ENCODE measurements at places on chromosomes 4 and X. TPM values are rescaled to one million over a fixed set of nuclear protein-coding genes. Genes with fewer than 3 reads are reported as not detected.
A peak's percentile ranks its signal among the peaks of the same experiment; 100 is the strongest.

GRCh38 chrX:7220121-7220520 is 72.2 kb upstream of the PUDP start:
- H3K36me3 ChIP-seq: no peaks in the 10 kb centered on the region
- no peak overlapping the region for H3K27ac ChIP-seq
- no peak for DNase-seq
- H3K4me1 ChIP-seq: no peaks in the 10 kb centered on the region
- no peak overlapping the region for H3K4me3 ChIP-seq

PHKA2 gene
- 18.9 TPM for total RNA-seq

- no peaks in the 10 kb centered on the region for H3K36me3 ChIP-seq
- H3K27ac ChIP-seq: no peak overlapping the region
- H3K27me3 ChIP-seq: no peaks in the 10 kb centered on the region
Observed at GRCh38 chr4:36128689-36129088, 115.6 kb downstream of the ARAP2 start.

DNA sequence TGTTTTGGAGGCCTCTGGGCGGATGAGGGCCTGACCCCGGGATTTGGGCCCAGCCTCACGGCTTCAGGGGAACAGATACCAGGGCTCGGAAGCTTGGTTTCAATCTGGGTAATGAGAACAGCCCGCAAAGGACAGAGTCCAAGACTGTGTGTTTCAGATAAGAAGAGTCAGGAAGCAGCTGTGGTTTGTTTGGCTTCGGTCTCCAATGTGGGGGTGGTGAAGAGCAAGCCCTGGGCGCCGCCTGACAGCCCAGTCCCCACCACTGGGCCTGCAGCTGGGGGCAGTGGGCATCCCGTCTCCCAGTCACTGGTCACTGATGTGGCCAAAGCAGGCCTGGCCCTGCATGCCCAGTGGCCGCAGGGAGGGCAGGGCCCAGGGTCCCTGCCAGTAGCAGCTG is 9.1 kb downstream of the WFS1 start:
- peaks cover 43% of the 10 kb centered on the region for H3K4me1 ChIP-seq
- peak overlapping the region; percentile 95 for H3K27ac ChIP-seq
- peaks cover 40% of the 10 kb centered on the region for H3K36me3 ChIP-seq
- no peaks in the 10 kb centered on the region for H3K27me3 ChIP-seq
- DNase-seq: no peak

- no peak overlapping the region for H3K4me3 ChIP-seq
Observed at GRCh38 chrX:44143061-44143602, 169.9 kb upstream of the NDP start.

DNA sequence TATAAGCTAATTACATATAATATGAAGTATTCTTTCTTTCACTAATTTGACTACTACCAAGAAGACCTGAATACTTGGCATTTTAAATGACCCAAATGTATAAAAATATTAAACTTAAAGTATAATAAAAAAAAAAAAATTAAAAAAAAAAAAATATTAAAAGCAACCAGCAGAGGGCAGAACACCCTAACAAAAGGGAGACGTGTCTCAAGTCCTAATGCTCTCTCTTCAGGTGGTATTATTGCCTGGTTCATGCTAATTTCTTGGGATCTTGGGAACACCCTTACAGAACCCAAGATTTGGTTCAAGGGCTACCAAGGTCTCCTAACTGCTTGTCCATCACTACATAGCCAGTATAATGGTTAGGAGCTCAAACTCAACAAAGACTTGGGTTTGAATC is 754.8 kb downstream of the RAB28 start:
- H3K27me3 ChIP-seq: no peaks in the 10 kb centered on the region
- H3K36me3 ChIP-seq: no peaks in the 10 kb centered on the region
- no peak overlapping the region for H3K27ac ChIP-seq
- DNase-seq: no peak

DNA sequence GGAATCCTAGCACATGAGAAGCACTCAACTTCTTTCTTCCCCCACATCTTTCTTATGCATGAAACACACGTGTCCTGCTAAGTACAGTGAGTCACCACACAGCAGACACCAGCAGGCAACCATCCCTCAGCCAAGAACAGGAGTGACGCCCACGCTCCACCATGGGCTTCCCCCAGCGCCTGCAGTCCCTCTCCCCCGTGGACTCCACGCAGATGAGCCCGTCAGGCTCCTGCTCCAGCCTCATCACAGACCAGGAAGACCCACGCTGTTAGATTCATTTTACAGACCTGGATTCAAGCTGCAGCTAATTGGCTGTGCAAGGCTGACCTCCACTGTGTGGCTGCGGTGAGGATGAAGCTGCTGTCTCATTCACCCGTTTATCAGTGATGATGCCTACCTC is 16.7 kb downstream of the HMX1 start:
- peaks cover 27% of the 10 kb centered on the region for H3K27me3 ChIP-seq
- H3K4me3 ChIP-seq: no peak overlapping the region
- H3K4me1 ChIP-seq: peaks cover 18% of the 10 kb centered on the region

DNA sequence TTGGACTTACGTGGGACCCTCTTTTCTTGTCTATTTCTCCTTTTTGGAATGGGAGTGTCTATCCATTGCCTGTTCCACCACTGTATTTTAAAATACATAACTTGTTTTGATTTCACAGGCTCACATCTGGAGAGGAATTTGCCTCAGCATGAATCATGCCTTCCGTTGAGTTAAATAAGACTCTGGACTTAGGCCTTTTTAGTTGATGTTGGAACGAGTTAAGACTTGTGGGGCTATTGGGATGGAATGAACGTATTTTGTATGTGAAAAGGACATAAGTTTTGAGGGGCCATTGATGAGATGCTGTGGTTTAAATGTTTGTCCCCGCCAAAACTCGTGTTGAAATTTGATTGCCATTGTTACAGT is 66.2 kb downstream of the BEX3 start:
- H3K27me3 ChIP-seq: no peaks in the 10 kb centered on the region
- no peaks in the 10 kb centered on the region for H3K4me1 ChIP-seq
- no peak for DNase-seq
- H3K36me3 ChIP-seq: no peaks in the 10 kb centered on the region
- no peak overlapping the region for H3K4me3 ChIP-seq

NR3C2 gene
- total RNA-seq: 51.6 TPM

DNA sequence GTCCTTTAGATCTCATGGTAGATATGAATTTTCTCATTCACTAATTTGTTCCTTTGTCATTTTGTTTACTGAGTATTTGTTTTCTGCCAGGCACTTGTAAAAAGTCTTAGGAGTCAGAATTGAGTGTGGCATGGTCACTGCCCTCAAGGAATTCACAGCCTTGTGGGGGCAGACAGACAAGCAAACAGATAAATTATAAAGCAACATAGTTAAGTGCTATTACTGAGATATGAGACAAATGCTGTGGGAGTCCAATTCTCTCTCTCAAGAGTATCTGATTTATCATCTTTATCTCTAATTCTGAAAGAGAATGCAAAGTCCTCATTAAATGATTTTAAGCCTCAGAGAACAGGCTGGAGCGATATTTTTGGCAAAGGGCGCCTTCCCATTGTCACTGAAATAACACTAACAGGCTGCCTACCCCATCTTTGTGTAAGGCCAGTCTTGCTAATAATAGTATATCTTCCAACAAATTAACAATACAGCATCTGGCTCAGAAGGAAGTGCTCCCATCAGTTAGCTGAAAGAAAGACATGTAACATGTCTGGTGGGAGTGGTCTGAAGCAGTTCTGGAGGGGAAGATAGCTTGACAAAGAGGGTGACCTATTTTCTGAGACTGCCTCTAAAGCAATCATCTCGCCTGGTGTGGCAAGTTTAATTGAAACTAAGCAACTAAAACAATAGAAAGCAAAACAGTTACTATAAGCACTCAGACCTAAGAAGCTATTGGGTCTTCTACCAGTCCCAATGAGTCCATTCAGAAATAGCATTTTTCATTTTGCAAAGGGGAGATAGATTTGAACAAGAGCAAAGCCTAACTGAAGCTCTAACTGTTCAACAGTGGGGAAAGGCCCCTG is 61.5 kb upstream of the AMOT start:
- no peaks in the 10 kb centered on the region for H3K36me3 ChIP-seq
- no peak overlapping the region for H3K27ac ChIP-seq
- peak; percentile 3 for DNase-seq

DNA sequence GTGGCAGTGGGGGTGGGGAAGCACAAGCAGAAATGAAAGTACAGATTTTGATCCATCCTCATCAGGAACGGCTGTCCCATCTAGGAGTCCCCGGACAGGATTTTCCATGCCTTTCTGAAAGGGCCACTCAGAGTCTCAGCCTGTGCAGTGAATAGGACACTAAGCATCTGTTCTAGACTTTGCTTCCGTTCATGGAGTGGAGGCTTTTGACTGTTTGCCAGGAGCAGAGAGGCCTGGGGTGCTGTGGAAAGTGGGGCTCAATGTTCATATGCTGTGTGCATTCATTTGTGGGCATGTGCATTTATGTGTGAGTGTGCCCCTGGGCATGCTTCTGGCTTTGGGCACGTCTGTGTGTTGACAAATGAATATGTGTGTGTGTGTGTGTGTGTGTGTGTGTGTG is 25.6 kb upstream of the MAMLD1 start:
- H3K4me1 ChIP-seq: no peaks in the 10 kb centered on the region
- H3K27ac ChIP-seq: no peak overlapping the region
- no peaks in the 10 kb centered on the region for H3K36me3 ChIP-seq
- no peaks in the 10 kb centered on the region for H3K27me3 ChIP-seq
- H3K4me3 ChIP-seq: no peak overlapping the region
- no peak for DNase-seq

CCDC110 gene
- total RNA-seq: 8.8 TPM

Measured in thyroid gland (tissue), 4 donors.